ENCODE measurements at places on chromosomes 1 and 21.

DNA sequence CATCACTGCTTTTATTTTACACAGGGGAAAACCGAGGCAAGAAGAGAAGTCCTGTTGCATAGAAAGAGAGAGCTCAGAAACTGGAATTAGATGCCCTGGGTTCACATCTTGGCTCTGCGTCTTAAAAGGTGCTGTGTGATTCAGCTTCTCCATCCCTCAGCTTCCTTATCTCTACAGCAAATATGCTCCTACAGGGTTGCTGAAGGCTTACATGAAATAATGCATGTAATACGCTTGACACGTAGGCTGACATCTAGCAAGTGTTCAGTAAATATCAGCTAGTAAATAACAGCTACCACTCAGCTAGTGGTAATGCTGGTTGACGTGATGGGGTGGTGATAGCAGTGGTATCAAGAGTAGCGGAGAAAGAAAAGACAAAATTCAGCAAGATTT, 77.1 kb upstream of the CD55 start:
- no peak for DNase-seq

DNA sequence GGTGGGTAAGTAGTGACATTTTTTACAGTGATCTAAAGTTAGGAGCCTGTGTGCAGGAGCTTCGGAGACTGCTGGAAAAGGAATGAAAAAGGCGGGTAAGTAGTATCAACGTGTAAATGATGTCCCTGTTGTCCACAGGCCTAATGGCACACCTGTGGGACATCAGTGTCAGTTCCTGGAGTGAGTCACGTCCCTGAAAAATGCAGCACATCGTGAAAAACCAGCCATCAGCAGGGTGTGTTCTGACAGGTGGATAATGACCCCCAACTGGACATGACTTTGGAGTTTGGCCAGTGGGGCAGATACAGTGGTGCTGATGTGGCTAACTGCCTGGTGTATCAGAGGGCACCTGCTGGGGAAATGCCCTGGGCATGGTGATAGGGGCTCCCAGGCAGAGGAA, 12.0 kb upstream of the PRDM15 start:
- no peak for DNase-seq

GRCh38 chr1:22584001-22584562, 20.8 kb downstream of the EPHA8 start:
- no peak for DNase-seq

DNA sequence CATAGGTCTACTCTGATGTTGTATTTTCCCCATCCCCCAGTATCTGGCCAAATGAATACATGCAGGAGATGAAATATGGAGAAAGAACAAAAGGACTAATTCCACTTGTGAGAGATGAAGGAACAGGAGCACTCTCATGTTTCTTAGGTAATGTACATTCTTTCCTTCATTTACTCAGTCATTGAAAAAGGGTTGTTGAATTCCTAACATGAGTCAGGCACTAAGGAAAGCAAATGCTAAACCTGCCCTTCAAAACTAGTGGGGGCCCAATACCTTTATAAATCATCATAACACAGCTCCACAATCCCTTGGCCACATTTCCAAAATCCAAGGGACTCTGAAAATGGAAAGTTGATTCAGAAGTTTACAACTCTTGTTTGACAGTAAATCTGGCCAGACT, 94.3 kb downstream of the DIRAS3 start:
- no peak for DNase-seq

DNA sequence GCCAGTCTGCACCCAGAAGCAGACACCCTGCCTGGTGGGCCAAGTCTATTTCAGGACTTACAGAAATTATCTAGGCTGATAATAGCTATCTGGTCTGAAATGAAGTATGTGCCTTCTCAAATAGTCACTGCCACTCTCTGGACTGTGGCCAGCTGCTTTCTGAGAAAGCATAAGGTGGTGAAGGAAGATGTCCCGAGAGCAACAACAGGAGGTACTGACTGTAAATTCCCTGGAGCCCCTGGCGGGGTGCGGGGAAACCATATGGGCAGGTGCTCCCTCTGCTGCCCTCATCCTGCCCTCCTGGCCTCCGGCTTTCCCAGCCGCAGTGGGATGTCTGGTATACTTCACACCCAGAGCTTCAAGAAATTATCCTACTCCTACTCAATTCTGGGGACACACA, 86.8 kb downstream of the TGFBR3 start:
- no peak for DNase-seq

- DNase-seq = no peak
Measured at GRCh38 chr1:96714881-96715280, 6.7 kb upstream of the PTBP2 start.

DNA sequence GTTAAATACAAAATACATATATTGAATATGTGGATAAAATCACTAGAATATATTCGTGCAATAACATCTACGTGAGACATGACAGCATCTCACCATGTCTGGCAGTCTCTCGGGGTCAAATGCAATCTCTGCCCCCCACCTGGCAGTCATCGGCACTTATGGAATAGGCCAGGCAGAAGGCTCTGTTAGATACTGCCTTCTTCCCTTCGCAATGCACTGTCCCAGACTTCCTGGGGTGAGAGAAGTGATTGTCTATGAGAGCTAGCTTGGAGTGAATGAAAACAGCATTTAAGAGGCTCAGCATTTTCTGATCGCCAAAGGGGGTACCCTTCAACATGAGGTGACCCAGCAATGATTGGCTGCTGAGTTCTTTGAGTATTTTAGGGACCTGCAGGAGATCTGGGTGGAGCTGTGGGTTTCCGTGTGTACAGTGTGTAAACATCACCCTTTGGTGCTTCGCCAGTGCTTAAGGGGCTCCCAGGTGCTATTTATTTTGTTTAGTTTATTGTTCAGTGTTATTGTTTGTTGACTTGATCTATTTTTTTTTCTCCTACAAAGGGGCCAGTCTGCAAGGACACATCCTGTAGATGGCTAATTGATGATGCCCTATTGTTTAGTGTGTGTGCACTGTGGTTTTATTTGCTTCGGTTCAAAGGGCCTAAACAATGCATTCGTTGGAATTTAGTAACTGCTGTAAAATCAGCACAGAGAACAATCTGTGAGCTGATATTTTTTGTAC, 10.2 kb downstream of the ERG start:
- peak; percentile 52 for DNase-seq

DNA sequence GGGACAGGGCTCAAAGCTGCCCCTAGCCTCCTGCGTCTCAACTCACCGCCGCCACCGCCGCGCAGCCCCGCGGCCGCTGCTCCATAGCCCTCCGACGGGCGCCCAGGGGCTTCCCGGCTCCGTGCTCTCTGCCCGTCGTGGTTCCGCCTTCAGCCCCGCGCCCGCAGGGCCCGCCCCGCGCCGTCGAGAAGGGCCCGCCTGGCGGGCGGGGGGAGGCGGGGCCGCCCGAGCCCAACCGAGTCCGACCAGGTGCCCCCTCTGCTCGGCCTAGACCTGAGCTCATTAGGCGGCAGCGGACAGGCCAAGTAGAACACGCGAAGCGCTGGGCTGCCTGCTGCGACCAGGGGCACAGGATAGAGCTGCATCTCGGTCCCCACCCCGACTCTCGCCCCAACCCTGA, at the start of gene TNFRSF25:
Gene TNFRSF25, minus strand, starts transcription at position 151 of the 400 bp plus-strand sequence. Its CDS starts 66 bp downstream, at position 85.
- DNase-seq = no peak

DNA sequence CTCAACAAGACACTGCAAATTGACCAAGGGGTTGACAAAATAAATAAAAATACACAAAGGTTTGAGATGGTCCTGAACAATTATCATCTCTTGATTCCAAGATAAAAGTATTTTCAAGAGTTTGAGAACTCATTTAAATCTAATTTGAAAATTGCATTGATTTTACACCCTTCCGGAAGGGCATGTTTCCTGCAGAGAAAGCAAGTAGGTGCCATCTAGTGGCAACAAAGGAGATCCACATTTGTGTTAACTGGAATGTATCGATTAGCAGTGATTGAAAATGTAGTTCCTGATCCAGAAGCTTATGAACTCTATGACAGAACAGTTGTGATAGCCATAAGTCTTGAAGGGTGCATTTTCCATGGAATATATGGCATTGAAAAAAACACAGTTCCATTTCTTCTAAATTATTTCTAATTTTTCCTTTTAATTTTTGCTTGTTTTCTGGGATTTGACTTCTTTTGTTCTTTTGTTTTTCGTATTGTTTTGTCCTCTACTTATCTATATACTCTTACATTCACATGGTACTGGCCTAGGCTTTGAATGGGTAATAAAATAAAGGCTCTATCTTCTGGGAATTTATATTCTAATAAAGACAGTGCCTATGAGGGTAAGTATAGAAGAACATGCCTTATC, 143.7 kb downstream of the DNM3 start:
- DNase-seq = peak; percentile 23

- no peak for DNase-seq
Measured at GRCh38 chr1:44701141-44701573, 26.6 kb downstream of the ARMH1 start.

GRCh38 chr1:92759361-92759760, 25.5 kb downstream of the EVI5 start:
- DNase-seq = no peak

DNA sequence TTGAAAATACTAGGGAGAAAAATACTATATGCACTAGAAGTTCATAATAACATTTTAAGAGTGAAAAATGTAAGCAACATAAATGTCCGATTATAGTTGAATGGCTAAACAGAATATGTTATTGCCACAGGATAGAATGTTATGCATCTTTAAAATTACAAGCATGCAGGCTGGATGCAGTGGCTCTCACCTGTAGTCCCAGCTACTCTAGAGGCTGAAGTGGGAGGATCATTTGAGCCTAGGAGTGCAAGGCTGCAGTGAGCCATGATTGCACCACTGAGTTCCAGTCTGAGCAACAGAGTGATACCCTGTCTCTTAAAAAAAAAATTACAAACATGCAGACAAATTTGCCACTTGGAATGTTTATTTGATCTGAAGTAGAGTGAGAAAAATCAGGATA, 3.0 kb upstream of the BATF3 start:
- DNase-seq = no peak

- DNase-seq = no peak
Measured at GRCh38 chr1:248215880-248216279, 15.3 kb upstream of the OR2M4 start.

GRCh38 chr1:203592156-203592555, 34.5 kb upstream of the ATP2B4 start:
- DNase-seq = no peak

DNA sequence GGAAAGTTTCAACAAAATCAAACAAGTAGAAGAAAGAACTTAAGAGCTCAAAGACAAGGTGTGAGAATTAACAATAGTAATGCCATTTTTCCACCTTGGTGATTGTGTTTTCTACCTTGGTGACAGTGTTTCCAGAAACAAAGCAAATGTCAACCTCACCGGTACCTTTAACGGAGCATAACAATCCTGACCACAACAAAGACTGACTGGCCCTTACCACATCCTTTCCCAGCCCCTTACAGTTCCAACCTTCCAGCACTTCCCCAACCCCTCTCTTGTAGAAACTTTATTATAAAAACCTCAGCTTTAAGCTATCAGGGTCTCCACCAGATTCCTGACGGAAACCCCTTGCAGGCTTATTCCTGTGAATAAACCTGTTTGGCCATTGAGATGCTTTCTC, 16.7 kb downstream of the STYXL2 start:
- DNase-seq = no peak

DNA sequence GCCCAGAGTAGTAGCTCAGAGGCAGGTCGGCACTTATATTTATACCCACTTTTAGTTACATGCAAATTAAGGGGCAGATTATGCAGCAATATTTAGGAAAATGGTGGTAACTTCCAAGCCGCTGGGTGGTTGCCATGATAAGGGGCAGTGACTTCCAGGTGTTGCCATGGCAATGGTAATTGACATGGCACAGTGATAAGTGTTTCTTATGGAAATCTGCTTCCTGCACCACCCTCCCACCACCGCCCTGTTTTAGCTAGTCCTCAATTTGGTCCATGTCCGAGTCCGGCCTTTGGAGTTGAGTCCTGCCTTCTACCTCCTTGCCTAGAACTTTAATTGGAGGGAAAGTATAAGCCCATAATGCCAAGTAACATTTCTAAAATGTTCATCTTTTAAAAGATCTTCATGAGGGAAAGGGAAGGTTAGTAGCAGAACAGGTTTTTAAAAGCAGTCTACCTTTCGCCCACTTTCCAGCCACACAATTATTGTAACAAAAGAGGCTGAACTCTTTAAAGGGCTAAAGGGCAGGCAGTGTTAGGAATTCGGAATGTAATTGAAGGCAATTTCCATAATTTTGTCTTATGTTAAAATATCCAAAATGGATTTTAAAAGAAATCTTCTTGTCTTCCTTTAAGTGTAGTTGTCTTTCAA, 21.7 kb downstream of the ZBTB8B start:
- no peak for DNase-seq

DNA sequence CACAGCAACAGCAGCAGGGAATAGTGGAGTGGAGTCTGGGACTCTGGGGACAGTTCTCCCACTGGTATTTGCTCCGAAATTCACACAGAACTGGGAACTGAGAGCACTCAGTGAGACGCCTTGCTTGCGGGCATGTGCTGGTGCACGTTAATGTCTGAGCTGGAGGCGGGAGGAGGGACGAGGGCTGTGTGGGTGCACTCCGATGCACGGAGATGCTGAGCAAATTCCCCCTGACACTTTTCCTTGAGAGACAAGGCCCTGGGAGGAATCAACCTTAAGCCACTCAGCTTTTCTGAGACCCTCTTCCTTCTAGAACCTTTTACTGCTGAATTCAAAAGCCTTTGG, 2.8 kb downstream of the RGS8 start:
- no peak for DNase-seq

DNA sequence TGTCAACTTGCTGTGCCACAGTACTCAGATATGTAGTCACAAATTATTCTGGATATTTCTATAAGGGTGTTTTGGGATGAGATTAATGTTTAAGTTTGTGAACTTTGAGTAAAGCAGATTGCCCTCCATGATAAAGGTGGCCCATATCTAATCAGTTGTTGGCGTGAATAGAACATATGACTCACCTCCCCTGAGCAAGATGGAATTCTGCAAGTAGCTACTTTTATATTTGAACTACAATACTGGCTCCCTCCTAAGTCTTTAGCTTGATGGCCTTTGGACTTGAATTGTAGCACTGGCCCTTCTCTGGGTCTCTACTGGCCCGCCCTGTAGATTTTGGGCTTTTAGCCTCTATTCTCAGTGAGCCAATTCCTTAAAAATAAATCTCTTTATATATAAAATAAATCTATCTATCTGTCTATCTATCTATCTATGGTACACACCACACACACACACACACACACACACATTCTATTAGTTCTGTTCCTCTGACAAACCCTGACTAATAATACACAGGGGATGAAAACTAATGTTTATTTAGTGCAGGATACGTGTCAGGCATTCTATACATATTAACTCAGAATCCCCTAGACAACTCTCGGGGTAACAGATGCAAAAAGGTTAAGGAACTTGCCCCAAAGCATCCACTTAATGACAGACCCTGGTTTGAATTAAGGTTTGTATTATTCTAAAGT, 37.9 kb upstream of the PDC start:
- DNase-seq = no peak

All from NCI-H2081 treated with DMSO at 0.1 percent for 48 hours (cell line).